ENCODE measurements at places on chromosomes 1 and 21.

GRCh38 chr1:145707183-145707867 lies at the start of gene PDZK1:
TSS of gene PDZK1 (minus strand) at chr1:145707368. CDS start at chr1:145688021, 19,347 bp downstream.
- DNase-seq = no peak

DNA sequence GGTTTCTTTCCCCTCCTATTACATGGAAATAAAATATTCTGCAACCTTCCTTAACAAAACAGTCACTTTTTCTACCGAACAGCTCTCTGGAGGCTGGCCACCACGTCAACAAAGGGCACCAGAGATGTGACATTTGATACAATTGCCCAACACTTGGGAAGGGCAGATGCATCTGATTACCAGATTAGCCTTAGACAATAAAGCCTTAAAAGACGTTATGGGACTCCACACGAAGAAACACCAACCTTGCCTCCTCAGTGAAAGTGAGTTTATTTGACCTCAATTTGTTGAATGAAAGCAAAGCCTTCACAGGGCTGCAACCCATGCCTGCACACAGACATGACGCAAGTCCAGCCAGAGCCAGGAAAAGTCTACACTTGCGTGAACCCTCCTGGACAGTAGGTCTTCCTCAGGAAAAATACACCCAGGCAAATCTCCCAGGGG lies 136.1 kb downstream of the TGFBR3 start:
- DNase-seq = no peak

GRCh38 chr1:203040513-203041275 lies 14.4 kb downstream of the PPFIA4 start:
- no peak for DNase-seq

DNA sequence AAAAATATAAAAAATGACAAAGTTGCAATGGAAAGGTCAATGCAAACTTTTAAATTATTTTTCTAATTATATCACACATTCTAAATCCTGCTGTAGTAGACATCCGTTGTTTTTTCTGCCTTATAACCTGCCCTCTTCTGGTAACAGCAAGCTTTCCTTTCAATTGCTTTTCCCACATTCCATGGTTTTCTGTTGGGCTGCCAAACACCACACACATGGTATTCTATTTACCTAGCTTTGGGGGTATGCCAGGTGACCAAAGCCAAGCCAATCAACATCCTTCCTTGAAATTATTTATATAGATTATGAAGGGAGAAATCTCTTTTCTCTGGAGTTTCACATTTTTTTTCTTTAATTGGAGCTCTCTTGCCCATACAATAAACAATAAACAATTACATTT lies 3.4 kb upstream of the LAMC1 start:
- DNase-seq = peak; percentile 77

DNA sequence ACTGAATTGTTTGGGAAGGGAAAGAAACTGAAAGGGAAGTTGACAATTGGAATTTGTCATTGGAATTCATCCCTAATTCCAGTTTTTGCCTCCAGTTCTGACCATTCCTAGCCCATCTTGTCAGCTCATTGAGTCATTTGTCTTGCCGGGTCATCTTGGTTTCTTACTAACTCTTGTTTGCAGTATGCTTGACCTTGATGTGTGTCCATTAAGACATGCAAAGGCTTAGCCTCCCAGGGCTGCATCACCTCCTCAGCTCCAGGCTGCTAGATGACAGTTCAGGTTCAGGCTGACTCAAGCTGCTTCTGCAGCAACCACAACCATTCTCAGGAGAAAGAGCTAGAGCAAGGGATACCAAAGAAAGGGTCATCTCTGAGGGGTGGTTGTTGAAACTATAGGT lies 151.3 kb upstream of the PTGFR start:
- DNase-seq = peak; percentile 86

DNA sequence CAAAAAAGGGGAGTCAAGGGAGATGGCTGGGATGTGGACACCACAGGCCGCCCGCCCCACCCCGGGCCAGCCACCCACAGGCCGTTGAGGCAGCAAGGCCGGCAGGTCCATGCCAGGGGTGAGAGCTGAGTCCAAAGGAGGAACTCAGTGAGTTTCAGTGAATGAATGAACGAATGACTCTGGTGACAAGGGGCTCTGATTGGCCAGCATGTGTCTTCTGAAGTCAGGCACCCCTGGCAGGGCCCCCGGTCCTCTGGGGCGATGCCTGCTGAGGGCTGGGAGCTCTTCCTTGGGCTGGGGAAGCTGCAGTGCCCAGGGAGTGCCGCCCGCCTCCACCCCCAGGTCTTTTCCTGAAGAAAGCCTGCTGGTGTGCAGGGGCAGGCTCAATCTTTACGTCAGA lies 236.1 kb upstream of the VAMP3 start:
- DNase-seq = no peak

DNA sequence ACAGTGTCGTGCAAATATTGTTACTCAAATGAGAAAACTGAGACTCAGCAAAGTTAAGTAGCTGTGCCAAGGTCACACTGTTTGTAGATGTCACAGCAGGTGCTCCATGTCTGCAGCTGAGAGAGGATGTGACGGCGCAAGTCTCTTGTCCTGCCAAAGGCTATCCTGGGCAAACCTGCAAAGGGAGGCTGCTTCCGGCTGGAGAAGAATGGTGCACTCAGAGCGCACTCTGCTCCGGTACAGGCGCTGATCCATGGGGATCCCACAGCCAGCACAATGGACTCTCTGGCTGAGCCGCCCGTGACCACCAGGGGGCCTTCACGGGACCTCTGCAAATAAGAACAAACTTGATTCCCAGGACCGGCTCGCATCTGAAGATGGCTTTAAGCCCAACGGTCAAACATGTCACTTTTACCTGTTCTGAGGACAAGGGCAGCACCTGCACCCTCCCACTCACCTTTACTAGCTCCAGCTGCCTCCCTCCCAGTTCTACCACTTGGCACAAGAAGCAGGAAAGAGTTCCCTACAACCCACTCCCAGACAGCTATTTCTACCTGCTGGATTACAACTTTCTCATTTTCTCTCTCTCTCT lies 21.9 kb downstream of the RD3 start:
- peak; percentile 60 for DNase-seq

DNA sequence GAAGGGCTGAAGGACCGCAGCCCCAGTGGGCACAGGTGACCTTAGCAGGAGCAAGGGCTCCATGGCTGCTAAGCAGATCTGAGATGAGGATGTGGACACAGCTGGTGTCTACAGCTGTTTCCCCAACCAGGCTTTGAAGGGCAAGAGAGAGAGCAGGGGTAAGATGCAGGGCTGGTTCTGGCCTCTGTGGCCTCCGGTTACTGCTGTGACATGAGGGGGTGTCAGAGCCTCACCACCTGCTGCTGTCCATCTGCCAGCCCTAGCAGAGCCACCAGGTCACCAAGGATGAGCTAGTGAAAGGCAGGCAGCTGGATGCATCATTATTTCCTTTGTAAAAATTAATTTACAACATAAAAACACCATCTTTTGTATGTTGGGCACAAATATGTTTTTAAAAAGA lies 33.4 kb downstream of the OBSCN start:
- no peak for DNase-seq

DNA sequence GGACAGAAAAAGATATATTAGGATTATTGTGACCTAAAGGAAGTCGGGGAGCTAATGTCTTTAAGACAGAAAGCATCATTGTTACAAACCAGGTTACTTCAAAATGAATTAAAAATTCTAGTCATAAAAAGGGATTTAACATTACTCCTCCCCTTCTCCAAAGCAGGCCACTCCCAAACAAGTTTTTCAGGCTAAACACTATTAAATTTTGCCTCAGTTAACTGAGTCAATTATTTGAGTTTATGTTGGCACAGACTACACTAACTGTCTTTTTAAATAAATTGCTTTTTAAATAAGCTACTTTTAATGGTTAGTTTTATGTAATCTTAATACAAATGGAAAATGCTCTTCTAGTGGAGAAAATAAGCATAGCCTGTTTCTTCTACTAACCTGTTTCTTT lies 395.0 kb upstream of the DUSP10 start:
- peak; percentile 21 for DNase-seq

GRCh38 chr1:222009105-222009730 lies 267.3 kb upstream of the DUSP10 start:
- peak; percentile 25 for DNase-seq

- DNase-seq = peak; percentile 47
Measured at GRCh38 chr1:2276803-2277580, 48.9 kb downstream of the SKI start.

DNA sequence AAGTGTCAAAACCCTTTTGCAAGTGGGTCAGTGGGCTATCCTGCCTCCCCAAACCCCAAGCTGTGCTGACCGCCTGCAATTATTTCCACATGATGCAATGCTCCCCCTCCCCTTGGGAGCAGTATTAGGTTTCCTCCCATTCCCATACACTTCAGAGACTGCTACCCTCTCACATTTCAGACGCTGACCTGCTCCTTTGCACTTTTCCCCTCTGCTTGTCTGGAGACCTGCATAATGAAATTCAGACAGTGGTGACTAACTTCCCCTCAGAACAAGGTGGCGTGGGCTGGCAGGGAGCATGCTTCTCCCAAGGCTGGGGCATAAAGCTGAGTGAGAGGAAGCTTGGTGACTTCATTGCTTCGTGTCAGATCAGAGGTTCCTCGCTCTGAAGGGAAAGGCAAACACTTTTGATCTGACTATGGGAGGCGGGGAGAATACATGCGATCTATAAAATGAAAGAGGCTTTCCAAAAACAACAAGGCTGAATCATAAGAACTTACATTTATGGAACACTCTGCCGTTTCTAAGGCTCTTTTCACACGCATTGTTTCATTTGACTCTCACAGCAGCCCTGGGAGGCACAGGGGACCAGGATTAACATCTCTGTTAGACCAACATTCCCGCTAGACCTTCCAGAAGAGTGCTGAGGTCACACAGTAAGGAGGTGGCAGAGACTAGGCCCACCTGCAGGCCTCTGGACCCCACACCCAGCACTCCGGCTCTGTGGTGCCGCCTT lies 27.5 kb upstream of the ROR1 start:
- DNase-seq = peak; percentile 97

- no peak for DNase-seq
Measured at GRCh38 chr21:44596068-44596725, 3.9 kb upstream of the KRTAP10-6 start.

- no peak for DNase-seq
Measured at GRCh38 chr1:27345272-27345671, 3.5 kb downstream of the SYTL1 start.

All from fibroblast of lung (primary cell).